ENCODE measurements at places on chromosomes 4 and X.

- DNase-seq = no peak
These were observed 13.9 kb downstream of the LCORL start for GRCh38 chr4:18007625-18008024.

- DNase-seq = no peak
These were observed 314.9 kb upstream of the TEX13C start for GRCh38 chrX:125004799-125005198.

GRCh38 chrX:53294024-53294648 is 12.8 kb upstream of the IQSEC2 start:
- DNase-seq = no peak

GRCh38 chrX:154516656-154517100 is 646 bp upstream of the FAM3A start:
- DNase-seq = no peak

DNA sequence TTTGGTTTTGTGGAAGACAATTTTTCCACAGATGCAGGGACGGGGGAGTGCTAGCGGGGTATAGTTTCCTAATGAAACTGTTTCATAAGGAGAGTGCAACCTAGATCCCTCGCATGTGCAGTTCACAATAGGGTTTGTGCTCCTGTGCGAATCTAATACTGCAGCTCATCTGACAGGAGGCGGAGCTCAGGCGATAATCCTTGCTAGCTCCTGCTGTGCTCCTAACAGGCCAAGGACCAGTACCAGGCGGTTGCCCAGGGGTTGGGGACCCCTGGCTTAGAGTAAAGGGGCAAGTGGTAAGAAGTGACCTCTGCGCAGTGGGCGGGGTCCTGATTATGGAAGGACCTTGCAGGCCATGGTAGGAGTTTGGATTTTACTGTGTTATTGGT is 3.8 kb downstream of the SCML1 start:
- DNase-seq = no peak

- no peak for DNase-seq
These were observed 11.8 kb downstream of the RBM10 start for GRCh38 chrX:47156611-47157520.

Measured in stimulated activated CD4-positive, alpha-beta T cell treated with anti-CD3 and anti-CD28 coated beads, TNF-alpha, amount 100 ng/mL, for 48 hours (primary cell).